ENCODE measurements at places on chromosomes 16 and 17.
A peak's percentile ranks its signal among the peaks of the same experiment; 100 is the strongest.

DNA sequence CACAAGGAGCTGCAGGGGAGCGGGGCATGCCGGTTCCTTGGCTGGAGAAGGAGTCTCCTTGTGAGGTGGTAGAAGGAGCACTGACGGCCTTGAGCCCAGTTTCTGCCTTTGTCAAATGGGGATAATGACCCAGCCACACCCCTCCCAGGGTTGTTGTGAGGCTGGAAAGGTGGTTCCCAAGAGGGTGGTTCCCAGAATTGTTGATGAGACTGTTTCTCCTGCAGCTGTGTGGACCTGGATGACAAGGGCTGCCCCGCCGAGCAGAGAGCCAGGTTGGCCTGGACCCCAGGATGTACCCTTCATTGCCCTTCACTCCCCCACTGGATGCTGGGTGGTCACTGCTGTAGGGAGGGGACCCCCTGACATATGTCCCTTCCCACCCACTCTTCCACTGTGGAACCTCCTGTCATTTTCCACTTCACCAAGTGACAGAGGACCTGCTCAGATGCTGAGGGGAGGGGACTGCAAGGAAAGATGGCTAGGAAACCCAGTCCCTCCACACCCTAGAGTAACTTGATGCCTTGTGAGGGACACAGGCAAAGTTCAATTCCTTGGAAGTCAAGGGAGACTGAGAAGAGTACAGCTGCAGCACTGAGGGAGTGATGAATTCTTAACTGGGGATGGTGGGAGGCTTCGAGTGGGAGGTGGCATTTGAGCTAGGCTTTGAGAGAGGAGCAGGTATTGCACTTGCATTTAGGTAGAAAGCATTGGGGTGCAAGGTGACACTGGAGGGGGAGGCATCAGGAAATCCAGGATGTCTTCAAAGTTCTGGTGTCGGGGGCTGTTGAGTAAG lies 10.6 kb downstream of the MIEN1 start:
- DNase-seq, result no peak

DNA sequence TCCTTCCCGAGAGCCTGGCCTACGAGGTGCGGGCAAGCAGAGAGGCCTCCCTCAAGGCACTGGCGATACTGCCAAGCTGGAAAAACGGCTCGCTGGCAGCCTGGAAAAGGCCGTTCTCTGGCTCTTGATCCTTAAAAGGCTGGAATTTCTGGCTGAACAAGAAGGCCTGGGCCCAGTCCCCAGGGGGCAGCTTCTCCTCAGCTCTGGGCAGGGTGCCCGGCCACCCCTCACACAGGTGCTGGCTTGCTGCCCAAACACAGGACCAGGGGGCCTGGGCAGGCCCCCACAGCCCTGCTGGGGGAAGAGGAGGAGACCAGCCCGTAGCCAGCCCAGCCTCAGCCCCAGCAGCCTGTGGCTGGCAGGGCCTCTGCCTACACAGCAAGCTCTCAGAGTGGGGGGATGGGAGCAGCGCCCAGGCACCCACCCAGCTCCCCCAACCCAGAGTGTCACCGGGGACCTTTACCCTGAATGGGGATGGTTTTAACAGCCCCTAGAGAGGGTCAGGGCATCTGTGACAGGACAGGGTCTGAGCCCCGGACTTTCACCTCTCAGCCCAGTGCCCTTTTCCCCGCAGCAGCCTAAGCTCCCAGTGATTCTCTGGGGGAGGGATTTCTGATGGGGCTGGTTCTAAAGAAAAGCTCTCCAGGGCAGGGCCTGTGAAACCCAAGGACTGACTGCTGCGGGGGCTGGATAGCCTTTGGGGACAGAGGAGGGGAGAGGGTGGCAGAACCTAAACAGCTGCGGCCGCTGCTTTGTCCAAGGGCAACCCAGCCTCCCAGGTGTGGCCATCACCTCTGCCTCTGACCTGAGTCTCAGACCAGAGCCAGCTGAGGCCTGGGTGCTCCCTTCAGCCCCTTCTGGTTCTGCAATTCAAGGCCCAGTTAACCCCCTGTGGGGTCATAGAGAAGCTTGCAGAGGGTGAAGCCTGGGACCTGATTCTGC lies 38.6 kb upstream of the TOB1 start:
- peak; percentile 10 for DNase-seq

DNA sequence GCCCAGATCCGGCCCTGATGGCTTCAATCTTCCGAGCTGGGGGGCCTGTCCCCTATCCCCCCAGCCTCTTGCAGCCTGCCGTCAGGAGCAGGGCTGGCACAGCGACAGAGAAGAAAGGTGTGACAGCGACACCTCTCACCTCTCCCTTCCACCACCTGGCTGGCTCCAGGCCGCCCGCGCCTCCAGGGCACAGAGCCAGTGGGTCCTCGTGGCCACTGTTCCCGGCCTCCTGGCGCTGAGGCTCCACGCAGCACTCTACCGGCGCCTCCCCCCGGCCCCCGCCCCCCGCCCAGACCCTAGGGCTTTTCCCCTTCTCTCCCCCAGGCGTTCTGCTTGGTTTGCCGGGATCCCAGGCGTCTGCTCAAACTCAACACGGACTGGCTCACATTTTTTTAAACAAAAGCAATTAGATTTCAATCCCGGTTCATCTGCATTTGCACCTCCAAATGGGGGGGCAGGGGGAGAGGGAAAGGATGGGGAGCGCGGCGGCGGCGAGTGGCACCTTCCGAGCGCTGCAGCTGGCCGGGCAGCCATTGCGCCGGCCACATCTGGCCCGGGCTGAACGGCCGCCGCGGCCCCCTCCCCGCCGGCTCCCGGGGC lies 12.8 kb upstream of the CBX8 start:
- no peak for DNase-seq

GRCh38 chr17:77506371-77506991 lies 365.7 kb downstream of the SEC14L1 start:
- DNase-seq, result no peak

DNA sequence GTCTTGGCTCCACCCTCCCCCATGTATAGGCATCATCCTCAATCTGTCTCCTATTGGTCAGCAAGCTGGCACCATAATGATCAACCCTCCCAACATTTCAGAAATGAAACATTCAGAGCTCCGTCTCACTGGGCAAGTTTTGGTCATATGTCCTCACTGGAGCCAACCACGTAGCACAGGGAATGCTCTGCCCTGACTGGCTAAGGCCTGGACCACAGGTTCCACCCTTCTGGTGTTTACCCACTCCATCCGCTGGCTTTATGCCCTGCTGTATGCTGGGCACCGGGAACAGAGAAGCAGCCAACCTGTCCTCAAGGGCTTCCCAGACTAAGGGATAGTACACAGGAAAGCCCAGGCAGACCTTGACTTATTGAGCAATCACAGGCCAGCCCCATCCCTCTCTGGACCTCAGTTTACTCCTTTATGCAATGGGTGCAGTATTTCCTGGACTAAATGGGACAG lies 20.5 kb downstream of the MYO15A start:
- peak; percentile 33 for DNase-seq

DNA sequence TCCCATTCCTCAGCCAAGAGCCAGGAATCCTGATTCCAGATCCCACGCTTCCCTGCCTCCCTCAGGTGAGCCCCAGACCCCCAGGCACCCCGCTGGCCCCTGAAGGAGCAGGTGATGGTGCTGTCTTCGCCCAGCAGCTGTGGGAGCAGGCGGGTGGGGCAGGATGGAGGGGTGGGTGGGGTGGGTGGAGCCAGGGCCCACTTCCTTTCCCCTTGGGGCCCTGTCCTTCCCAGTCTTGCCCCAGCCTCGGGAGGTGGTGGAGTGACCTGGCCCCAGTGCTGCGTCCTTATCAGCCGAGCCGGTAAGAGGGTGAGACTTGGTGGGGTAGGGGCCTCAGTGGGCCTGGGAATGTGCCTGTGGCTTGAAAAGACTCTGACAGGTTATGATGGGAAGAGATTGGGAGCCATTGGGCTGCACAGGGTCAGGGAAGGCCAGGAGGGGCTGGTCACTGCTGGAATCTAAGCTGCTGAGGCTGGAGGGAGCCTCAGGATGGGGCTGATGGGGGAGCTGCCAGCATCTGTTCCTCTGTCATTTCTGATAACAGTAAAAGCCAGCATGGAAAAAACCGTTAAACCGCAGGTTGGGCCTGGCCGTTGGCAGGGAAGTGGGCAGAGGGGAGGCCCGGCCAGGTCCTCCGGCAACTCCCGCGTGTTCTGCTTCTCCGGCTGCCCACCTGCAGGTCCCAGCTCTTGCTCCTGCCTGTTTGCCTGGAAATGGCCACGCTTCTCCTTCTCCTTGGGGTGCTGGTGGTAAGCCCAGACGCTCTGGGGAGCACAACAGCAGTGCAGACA lies at the start of gene SPN:
Gene SPN, plus strand, starts transcription at position 232 of the 791 bp plus-strand sequence. Its CDS starts 482 bp downstream, at position 714.
- no peak for DNase-seq

DNA sequence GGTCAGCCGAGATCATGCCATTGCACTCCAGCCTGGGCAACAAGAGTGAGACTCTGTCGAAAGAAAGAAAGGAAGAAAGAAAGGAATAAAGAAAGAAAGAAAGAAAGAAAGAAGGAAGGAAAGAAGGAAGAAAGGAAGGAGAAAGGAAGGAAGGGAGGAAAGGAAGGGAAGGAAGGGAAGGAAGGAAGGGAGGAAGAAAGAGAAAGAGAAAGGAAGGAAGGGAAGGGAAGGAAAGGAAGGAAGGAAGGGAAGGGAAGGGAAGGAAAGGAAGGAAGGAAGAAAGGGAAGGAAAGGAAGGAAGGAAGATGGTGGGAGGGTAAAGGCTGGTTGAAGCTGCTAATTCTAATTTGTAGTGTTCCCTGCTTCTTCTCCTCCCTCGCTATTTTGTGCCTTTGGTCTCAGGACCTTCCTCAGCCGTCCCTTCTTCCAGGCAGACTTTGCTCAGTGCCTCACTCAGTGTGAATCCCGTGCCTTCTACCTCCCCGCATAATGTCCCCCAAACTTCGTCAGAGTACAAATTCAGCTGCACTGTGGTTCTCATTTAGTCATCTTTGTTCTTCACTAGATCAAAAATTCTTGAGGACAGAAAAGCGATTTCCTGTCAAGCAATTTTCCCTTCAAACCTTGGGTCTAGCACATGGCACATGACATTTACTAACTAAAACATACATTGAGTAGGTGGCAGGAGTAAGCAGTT lies 31.1 kb upstream of the PAFAH1B1 start:
- DNase-seq, result no peak

DNA sequence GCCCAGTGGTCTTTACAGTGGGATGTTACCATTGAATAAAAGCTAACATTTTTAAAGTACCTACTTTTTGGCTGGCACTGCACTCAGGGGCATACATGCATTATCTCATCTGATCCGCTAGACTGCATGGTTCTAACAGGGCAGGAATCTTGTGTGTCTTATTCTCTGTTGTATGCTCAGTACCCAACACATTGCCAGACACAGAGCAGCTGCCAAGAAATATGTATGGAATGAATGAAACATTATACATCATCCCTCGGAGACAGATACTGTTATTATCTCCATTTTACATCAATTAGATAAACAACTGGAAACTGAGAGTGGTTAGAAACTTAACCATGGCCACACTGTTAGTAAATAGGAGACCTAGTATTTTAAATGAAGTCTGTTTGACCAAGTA lies 74.1 kb upstream of the CDH11 start:
- DNase-seq, result peak; percentile 64

- DNase-seq, result peak; percentile 38
These were observed 39.6 kb upstream of the RHOT1 start for GRCh38 chr17:32102646-32103186.

- peak; percentile 78 for DNase-seq
These were observed at the start of gene PLD2 for GRCh38 chr17:4806777-4807604. TSS of gene PLD2 (plus strand) at chr17:4807152. CDS start at chr17:4807773, 621 bp downstream.

- no peak for DNase-seq
These were observed 31.7 kb downstream of the CDH1 start for GRCh38 chr16:68768771-68769170.

DNA sequence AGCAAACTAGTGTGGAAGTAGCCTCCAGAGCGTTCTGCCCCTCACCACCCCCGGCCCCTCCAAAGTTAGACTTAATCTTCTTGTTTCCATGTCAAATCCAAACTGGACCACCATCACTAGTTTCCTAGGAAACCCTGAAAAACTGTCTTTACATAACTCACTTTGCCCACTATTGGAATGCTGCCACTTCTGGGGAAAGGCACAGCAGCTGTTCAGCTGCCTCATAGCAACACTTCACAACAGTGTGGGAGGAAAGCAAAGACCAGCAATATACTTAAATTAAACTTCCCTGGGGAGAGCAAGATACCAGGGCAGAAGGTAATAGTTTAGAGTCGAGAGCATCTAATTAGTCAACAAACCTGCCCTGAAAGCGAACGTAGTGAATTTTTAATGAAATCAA lies 452.2 kb downstream of the KCNJ2 start:
- DNase-seq, result peak; percentile 5

DNA sequence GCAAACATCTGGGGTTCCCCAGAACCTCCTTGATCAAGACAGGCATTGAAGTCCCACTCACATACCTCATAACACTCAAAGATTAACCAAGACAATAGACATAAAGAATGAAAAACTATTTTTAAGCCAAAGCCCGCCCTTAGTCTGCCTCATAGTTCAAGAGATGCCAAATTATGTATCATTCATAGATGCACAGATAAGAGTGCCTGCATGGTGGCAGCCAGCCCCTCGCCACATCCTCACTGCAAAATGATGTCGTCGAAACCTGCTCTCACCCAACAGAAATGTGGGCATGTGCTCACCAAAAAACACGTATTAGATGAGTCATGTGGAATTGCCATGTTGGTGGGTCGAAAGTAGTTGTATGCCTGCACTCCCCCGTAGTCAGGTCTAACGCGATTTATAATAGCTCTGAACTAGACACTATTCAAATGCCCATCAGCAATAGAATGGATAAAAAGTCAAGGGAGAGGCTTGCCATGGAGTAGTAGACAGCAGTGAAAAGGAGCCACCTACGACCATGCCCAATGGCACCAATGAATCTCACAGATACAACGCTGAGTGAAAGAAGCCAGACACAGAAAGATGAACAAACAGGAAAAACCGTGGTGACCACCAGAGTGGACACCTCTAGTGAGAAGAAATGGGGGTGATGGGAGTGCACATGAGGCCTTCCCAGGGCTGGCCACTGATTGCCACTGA lies 64.8 kb downstream of the C16orf95 start:
- DNase-seq, result peak; percentile 18

- no peak for DNase-seq
These were observed 260.0 kb downstream of the PHKB start for GRCh38 chr16:47721006-47721637.

DNA sequence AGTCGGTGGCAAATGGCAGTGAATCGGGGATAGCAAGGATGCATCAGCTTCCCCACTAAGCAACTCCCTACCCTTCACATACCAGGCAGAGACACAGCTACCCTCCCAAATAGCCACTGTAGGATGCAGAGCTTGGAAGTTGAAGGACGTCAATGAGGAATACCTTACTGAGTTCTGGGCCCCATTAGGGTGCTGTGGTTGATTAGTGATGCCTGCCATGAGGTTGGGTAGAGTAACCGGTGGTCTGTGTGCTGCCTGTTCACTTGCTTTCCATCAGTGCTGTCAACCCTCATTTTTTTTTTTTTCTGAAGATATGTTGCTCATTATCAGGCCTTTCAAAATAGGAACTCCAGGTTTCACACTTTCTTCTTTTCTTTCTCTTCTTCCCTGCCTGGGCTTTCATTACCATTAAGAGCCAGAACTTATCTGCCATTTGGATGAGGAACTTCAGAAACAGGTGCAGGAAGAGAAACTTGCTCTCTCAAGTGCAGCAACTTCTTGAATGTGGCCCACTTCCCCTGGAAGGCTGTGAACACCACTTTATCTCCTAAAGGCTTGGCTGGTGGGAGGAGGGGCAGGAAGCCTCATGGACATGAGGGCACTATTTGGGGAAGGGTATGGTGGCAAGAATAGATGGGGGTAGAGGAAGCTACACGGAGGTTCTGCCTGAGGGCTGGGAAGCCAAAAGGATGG lies 183.5 kb downstream of the NTN1 start:
- DNase-seq, result no peak

All from fibroblast of skin of right quadriceps (primary cell).